ENCODE measurements at places on chromosomes 1 and 21. TPM values are rescaled to one million over a fixed set of nuclear protein-coding genes. Genes with fewer than 3 reads are reported as not detected.

OR6K3 gene
- total RNA-seq: not detected

SDF4 gene
- 128 TPM for total RNA-seq

FAM110D gene
- 3.8 TPM for total RNA-seq

DNA sequence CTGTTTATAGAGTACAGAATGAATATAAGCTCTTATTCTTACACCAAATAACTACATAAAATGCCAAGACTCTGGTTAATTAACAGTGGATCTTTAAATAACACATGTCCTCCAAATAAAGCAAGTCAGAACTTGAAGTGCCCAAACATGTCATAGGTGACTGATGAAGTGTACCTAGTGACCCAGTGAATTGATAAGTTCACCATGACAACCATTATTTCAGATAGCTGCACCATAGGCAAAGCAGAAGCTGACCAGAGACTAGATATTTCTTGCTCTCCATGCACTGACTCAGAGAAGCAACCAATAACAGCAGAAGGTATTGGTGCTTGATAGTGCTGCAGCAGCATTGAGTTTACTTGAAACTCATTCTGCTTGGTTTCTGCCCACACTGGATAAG lies 192.1 kb downstream of the DUSP10 start:
- DNase-seq: no peak

DNA sequence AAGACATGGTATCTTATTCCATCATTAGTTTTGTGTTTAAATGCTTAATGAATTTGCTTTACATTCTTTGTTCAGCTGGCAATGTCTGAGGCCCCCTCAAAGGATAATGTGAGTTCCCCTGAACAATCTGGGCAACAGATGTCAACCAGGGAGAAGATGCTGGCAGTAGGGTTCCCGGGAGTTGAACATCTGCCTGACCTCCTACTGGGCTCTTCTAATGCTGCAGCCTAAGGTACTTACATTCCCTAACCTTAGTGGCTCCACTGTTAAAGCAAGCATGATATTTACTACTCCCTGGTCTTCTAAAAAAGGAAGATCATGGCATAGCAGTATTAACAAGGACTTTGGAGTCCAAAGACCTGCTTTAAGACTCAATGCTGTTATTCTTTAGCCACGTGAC lies 574.9 kb upstream of the NR5A2 start:
- DNase-seq: no peak

GRCh38 chr1:182890927-182891610 lies 51.9 kb downstream of the DHX9 start:
- no peak for DNase-seq

- DNase-seq: no peak
These were observed 6.8 kb downstream of the OR10Z1 start for GRCh38 chr1:158611916-158612315.

DNA sequence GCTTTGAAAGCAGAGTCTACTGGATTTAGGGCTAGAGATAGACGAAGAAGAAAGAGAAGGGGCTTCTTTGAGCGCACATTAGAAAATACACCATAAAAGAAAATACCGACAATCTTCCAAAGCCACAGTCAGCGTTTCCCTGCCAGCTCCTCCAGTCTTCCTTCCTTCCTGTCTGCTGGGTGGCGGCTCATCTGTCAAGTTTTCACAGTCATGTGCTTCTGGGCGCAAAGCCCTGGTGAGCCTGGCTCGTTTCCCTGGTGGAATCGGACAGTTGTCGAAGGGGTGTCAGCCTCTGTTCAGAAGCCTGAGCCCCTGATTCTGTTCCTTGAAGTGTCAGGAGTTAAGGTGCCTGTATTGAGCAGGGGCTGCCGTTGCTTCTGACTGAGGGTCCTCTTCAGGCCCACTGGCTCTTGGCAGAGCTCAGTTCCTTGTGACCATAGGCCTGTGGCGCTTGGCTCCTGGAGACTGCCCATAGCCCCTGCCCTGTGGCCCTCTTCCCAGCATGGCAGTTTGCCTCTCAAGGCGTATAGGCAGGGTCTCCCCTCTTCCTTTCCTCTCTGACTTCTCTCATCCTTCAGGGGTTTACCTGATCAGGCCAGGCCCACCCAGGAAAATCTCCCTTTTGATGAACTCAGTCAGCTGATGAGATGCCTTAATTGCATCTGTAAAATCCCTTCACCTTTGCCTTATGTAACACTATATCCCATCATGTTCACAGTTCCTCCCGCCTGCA lies 58.6 kb downstream of the ADARB1 start:
- no peak for DNase-seq

DNA sequence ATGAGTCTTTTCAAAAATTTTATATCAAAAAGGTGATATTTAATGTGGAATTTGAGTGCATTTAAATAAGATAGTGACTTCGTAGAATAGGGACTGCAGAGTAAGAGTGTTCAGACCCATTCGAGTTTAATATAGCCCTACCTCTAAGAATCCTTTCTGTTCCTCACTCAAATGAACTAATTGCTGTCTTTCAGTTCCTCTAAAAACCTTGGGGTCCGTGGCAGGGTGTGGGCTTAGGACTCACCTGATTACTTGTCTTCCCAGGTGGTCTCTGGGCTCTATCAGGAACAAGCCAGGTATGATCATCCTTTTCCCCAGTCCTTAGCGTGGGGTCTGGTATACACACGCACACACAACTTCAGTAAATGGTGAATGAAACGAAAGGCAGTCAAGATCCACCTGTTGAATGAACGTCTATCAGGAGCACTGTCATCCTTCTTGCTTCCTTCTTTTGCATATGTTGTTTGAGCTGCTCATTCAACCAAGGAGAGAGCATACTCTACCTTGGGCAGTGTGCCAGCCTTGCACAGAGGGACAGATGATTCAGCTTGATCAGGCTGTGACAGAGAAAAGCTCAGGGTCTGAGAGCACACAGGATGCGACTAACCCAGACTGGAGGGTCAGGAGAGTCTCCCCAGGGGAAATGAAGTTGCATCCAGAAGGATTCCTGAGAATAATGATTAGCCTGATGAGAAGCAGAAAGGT lies 1.2 kb upstream of the RNF11 start:
- DNase-seq: peak; percentile 79

MYOC gene
- total RNA-seq: 4.4 TPM

DNA sequence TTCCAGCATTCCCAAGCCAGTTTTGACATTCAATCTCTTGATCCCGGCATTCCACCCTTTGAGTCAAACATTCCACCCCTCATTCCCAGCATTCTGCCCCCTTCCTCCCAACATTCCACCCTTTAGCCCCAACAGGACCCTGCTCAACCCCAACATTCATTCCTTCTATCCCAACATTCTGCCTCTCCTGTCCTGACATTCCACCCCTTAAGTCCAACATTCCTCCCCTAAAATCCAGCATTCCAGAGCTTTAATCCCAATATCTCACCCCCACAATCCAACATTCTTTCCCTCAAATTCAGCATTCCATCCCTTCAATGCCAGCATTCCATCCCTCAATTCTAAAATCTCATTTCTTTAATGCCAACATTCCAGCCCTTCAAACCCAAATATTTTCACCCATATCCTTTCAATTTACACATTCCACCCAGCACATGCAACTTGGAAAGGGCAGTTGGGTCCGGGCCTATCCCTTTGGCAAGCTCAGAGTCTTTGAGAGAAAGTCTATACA lies 22.9 kb downstream of the DDX20 start:
- no peak for DNase-seq

DNA sequence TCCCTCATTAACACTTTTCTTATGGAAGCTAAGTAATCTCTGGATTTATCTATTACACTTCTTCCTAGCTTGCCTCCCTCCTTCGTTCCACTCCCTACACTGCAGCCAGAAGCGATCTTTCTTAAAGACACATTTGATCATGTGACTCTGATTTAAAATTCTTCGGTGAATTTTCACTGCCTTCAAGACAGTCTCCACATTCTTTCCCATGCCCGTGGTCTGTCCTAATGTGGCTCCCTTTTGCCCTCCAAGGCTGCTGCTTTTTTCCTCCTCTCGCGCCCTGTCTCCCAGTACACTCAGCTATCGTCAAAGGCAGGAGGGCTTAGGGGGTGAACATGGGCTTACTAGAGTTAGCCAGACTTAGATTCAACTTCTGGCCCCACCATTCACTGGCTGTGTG lies 64.4 kb downstream of the SDCCAG8 start:
- DNase-seq: no peak

HMCN1 gene
- total RNA-seq: 20.2 TPM

- DNase-seq: no peak
These were observed 48.1 kb downstream of the CDC14A start for GRCh38 chr1:100400404-100400803.

GSTM5 gene
- 3.6 TPM for total RNA-seq

SLC35F3 gene
- not detected for total RNA-seq

GRCh38 chr1:26853156-26853555 lies 9.8 kb upstream of the SFN start:
- DNase-seq: peak; percentile 89

GRCh38 chr1:2808386-2808705 lies 6.9 kb upstream of the TTC34 start:
- no peak for DNase-seq

DNA sequence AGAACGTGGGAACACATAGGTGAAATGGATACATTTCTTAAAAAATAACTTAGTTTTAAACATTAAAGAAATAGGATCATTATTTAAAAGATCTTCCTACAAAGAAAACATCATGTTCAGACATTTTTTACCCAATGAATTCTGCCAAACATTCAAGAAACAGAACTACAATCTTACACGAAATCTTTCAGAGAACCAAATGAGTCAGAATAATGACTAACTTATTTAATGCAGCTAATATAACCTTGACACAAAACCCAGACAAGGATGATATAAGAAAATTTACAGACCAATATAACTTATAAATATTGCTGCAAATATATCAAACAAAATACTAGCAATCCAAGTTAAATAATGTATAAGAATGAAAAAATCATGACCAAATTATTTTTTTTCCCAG lies 220.1 kb upstream of the KCNK2 start:
- no peak for DNase-seq

- DNase-seq: no peak
These were observed 664.3 kb upstream of the B3GALT2 start for GRCh38 chr1:193850745-193851144.

DNA sequence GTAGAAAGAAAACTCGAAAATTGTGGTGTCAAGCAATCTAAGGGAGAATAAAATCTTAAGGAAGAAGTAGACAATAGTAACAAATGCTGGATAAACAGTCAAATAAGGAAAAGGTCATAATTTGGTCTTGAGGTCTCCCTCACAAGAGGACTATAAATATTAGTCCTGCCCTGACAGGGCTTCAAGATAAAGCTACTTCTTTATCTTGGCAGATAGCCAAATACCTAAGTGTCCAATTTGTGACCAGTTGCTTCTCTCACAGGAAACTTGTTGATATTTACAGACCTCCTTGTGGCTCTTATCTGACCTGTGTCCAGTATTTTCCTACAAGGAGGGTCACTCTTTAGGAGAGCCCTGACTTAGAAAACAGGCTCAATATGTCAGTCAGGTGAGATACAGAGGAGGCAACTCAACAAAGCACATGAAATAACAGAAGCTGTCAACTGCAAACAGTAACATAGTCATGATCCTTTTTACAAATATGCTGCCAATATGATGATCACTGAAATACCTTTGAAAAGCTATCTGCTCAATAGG lies 88.8 kb downstream of the TNNI3K start:
- DNase-seq: no peak

DNA sequence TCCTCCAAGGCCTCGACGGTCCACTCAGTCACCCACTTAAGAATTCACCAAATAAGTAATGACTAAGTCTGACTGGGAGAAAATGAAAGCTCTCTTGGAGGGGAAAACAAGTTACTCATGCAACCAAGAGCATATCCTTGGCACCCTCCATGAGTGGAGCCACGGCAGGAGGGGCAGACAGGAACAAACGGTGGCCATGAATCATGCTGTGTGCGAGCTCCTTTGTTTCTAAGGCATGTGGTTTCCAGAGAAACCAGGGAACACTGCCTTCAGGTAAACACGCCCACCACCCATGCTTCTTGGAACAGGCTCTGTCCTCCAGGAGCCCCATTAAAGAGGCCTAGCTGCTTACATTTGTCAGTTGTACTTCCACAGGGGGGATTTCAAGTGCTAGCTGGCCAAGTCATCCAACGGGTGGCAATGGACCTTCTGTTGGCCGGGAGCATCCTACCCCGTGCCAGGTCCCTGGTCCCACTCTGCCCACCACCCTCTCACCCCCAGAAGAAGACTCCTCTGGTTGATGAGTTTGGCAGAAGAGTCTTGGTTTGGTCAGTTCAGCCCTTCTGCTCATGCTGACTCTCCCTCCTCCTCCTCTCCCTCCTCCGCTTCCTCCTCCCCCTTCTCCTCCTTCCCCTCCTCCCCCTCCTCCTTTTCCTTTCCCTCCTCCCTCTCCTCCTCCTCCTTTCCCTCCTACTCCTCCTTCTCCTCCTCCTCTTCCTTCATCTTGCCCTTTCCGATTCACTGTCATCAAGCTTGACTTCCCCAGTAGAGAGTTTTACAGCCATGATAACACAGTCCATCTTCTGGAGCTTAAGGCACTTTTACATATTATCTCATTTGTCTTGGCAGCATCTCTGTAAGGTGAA lies 107.6 kb downstream of the CCDC185 start:
- no peak for DNase-seq

ENO1 gene
- total RNA-seq: 149 TPM

MROH9 gene
- total RNA-seq: not detected

DNA sequence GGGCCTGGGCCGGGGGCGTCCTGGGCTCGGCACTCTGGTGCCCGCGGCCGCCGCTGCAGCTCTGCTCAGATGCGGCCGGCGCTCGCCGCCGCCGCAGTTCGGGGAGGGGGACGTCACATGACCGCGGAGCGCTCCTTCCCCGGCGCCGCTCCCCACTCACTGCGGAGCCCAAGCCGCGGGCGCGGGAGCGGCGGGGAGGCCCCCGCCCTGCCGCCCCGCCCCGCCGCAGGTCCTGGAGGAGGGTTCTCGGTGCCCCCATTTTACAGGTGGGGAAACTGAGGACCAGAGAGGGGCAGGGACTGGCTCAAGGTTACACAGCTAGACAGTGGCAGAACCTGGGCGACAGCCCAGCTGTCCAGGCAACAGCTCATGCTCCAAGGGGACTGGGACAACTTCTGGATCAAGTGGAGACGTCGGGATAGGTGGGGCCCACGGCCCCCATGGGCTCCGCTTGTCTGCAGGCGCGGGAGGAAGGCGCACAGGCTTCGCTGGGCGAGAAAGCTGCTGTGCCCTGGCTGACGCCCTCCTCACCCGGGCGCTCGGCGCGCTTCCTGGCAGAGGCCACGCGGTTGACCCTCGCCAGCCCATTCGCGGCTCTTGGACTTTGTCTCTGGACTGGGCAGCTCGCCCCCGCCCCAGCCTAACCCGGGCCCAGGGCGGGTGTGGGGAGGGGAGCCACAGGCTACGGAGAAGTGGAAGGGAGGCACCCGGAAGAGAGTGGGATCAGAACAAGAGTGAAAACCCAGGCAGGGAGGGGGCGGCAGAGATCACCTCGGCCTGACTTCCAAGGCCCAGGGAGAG lies at the start of gene RAP1GAP:
Gene RAP1GAP (minus strand): TSS at position 100 of the 801 bp plus-strand sequence. CDS start 49,325 bp downstream, outside the sequence.
- DNase-seq: no peak

TNFRSF1B gene
- 25.6 TPM for total RNA-seq

- DNase-seq: no peak
These were observed 10.2 kb upstream of the NCMAP start for GRCh38 chr1:24545662-24546061.

GRCh38 chr1:9870572-9870971 lies 39.5 kb downstream of the CTNNBIP1 start:
- no peak for DNase-seq

Data from right atrium auricular region (tissue), 2 donors.